ENCODE measurements at places on chromosomes 16 and 17. TPM values are rescaled to one million over a fixed set of nuclear protein-coding genes. Genes with fewer than 3 reads are reported as not detected.

The HSPB9 gene
- total RNA-seq = 0.67 TPM

- H3K27ac ChIP-seq = no peak overlapping the region
- no peaks in the 10 kb centered on the region for H3K27me3 ChIP-seq
- H3K4me1 ChIP-seq = peaks cover 8% of the 10 kb centered on the region
- no peak for DNase-seq
Observed at GRCh38 chr17:31789707-31790505, 69.1 kb downstream of the COPRS start.

DNA sequence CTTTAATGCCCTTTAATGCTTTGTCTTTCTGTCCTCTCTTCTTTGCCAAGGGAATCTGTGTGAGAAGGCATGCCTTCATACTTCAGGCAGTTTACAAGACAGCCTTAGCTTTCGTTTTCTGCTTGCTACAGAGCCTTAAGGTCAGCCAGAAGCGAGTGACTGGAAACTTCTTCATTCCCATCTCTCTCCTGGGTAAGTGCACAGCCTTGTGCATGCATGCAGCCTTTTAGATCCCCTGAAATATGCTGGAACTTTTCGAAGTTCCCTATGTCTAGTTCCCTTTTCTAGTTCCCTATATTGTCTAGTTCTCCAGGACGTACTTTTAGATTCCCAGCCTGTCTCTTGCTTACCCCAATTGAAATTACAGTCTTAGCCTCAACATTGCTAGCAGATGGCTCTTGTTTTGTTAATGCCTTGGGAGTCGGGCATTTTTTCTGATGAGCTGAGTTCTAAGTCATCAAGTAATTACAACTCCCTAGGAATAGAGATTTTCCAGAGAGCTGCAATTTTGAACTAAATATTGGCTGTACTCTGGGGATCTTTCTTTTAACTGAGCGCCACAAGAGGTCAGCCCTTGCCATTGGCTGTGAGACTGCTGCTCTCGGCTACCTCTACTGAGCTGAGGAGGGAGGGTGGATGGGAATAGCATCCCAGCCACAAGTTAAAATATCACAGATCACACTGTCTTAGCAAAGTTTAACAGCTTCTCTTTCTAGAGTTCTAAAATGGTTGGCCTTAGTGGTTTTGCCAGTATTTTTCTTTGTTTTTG lies 22.7 kb upstream of the PPM1D start:
- H3K4me1 ChIP-seq = no peaks in the 10 kb centered on the region
- H3K27ac ChIP-seq = no peak overlapping the region
- no peaks in the 10 kb centered on the region for H3K27me3 ChIP-seq
- no peak overlapping the region for H3K4me3 ChIP-seq
- H3K36me3 ChIP-seq = no peaks in the 10 kb centered on the region

- H3K4me1 ChIP-seq = peaks cover 8% of the 10 kb centered on the region
- H3K4me3 ChIP-seq = no peak overlapping the region
- no peaks in the 10 kb centered on the region for H3K36me3 ChIP-seq
- no peak for DNase-seq
Observed at GRCh38 chr16:12546918-12547607, 256.6 kb downstream of the CPPED1 start.

Measured in cardiac muscle cell (in vitro differentiated cells and primary cell).